ENCODE measurements at places on chromosomes 4 and X.

- no peak for DNase-seq
Measured at GRCh38 chrX:12349201-12349600, 210.9 kb downstream of the FRMPD4 start.

DNA sequence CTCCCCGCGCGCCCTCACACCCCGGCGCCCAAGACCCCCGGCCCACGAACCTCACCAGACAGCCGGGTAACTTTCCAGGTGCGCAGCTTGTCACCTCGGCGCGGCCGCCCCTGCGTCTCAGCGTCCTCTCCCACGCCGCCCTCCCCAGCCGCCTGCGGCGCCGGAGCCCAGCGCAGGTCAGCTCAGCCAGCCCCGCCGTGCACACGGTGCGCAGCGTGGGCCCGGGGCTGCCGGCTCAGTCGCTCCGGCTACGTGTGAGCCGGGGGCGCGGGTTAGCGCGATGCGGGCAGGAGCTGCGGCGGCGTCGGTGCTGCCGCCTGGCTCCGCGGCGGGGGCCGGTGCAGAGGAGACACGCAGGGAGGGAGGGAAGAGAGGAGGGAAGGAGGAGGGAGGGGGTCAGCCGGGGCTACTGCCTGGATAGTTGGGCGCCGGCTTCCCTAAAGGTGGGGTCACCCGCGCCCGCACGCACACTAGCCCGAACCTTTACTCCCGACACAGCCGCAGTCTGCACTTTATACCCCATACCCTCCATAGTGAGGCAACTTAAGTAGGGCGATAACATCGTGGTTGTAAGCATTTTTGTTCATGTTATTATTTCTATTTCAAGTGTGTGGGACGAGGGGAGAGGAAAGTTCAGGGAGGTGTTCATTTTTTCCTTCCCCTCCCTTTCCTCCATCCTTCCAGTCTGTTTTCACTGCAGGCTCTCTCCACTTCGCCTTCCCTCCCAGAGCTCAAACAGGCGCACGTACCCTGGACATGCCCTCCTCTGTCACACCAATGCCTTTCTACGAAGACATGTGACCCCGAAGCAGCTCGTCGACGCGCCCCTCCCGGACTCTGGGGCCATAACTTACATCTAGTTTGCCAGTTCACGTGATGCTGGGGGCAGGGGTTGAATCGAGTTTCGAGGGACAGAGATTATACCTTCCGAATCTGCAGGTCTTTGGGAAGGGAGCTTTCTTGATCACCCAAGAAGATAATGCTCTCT, at the start of gene PRKG2:
Gene PRKG2 (minus strand): TSS at position 342 of the 988 bp plus-strand sequence. CDS start 10,175 bp downstream, outside the sequence.
- DNase-seq: peak; percentile 54

GRCh38 chrX:15310117-15310516, 5.3 kb downstream of the ASB11 start:
- peak; percentile 51 for DNase-seq

- no peak for DNase-seq
Measured at GRCh38 chr4:73762409-73762808, 22.0 kb downstream of the CXCL8 start.

DNA sequence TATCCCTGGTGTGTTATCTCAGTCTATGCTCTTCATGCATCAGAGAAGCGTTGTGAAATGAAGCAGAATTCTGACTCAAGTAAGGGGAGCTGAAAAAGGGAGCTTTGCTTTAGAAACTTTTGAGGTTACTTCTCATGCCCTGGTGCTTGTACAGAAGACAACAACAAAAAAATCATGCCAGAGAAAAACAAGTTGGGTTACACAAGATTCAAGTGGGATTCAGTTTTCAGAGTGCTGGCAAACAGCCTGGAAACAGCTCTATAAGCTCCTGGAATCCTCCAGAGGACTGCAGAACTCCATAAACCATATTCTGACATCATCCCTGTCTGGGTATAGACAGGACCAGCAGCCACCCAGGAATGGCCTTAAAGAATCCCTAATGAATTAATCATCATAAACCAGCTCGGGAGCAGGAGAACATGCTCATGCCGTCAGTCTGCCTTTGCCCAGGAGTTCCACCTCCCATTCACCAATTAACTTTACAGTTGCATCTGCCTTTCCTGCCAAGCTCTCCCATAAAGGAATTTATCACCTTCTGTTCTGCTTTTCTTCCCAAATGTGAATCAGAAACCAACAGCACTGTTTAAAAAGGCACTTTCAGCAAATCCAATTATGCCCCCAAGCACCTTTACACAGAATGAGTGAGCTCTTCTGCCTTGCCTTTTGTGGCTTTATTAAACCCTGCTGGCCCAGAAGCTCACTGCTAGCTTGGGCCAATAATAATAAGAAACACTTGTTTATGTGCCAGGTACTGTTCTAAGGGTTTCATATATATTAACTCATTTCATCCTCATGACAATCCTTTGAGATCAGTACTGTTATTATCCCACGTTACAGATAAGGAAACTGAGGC, 54.5 kb upstream of the FBXW7 start:
- peak; percentile 98 for DNase-seq

GRCh38 chr4:112075906-112076305, 69.3 kb upstream of the FAM241A start:
- no peak for DNase-seq

- DNase-seq: peak; percentile 8
Measured at GRCh38 chr4:120636120-120636630, 286.4 kb downstream of the PRDM5 start.

DNA sequence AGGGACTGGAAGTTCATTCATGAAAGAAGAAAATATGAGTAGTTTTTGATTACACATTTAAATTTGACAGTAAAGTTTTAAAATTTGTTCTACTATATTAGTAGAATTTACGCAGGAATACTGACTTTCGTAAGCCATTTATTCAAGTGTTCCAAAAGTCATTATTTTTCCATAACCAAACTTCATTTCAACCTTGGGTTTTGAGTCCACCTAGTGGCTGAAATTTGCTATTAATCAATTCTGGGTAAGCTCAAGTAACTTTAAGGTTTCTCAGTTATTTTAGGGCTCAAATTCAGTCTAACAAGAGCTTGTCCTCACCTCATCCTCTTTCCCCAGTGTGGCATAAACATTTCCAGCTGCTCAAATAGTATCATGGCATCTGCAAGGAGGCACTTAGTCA, 175.4 kb downstream of the SH3BGRL start:
- DNase-seq: peak; percentile 28

- peak; percentile 6 for DNase-seq
Measured at GRCh38 chrX:132443196-132444135, 45.4 kb downstream of the MBNL3 start.

- no peak for DNase-seq
Measured at GRCh38 chrX:41732260-41732659, 8.3 kb downstream of the GPR82 start.

GRCh38 chrX:109974906-109975655, 27.8 kb upstream of the TMEM164 start:
- peak; percentile 53 for DNase-seq

DNA sequence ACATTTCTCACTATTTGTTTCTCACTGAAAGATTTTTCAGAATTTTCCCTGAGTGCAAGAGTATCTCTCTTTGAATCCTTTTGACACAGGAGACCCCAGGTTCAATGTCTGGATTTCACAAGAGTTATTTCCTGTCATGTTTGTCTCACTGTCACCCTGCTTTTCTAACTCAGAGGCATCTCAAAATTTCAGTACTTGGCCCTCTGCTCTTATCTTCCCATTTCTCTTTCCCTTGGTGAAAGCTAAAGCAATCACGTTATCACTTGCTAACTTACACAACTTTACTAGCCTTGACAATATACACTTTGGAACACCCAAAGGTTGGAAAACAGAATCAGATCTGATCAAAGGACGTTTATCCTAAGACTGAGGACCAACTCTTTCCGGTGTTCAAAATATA, 17.3 kb downstream of the IGSF1 start:
- DNase-seq: no peak

- no peak for DNase-seq
Measured at GRCh38 chrX:98338544-98338943, 1454.8 kb downstream of the RPA4 start.

DNA sequence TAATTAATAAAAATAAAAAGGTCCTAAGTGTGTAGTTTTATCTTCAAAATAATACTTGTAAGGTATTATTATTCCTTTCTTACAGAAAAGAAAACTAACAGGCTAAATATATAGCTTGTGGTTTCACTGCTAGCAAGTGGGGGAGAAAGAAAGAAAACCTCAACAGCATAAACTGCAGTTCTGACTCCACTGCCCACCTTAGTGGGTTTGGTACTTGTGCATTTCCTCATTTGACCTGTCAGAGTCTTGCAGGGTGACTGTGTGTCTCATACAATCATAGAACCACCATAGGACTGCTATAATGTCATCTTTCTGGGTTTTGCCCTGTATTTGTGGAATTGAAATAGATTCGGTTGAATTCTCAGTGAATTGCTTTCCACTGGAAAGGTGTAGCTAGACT, 94.7 kb upstream of the PUDP start:
- DNase-seq: no peak

GRCh38 chr4:139458999-139459398, 5.1 kb downstream of the RAB33B start:
- peak; percentile 16 for DNase-seq

DNA sequence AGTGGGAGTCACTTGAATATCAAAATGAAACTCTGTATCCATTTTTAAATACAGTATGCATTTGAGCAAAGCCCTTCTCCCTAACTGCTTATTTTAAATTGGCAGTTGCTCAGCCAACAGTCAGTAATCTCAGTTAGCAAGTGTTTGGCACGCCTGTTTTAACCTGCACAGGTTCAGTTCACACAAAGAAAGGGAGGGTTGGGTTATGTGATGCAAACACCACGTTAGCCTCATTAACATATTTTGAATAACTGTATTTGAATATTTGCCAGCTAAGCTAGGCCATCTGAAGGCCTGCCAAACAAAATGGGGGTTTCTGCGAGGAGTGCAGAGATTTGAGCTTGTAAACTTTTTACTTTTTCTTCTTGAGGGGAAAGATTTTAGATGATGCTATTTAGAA, 19.8 kb downstream of the GAB1 start:
- no peak for DNase-seq

- DNase-seq: no peak
Measured at GRCh38 chr4:100848841-100849240, 331.0 kb upstream of the EMCN start.

All from iris pigment epithelial cell (primary cell).